IPS DF 6.9 (cell line): ENCODE measurements at places on chromosomes 1 and 21.
A peak's percentile ranks its signal among the peaks of the same experiment; 100 is the strongest.

GRCh38 chr1:3772027-3772714 is 378 bp upstream of the SMIM1 start:
- peaks cover 16% of the 10 kb centered on the region for H3K4me1 ChIP-seq
- DNase-seq, result peak; percentile 74
- no peak overlapping the region for H3K27ac ChIP-seq
- no peaks in the 10 kb centered on the region for H3K27me3 ChIP-seq
- peak overlapping the region; percentile 52; the same call in 1 of the 2 replicates for H3K4me3 ChIP-seq
- H3K36me3 ChIP-seq, result no peaks in the 10 kb centered on the region; the same call in 1 of the 2 replicates

- H3K36me3 ChIP-seq, result no peaks in the 10 kb centered on the region
- no peak overlapping the region for H3K27ac ChIP-seq
- H3K27me3 ChIP-seq, result no peaks in the 10 kb centered on the region
- no peaks in the 10 kb centered on the region for H3K4me1 ChIP-seq
Observed at GRCh38 chr21:15706696-15707095, 23.1 kb upstream of the USP25 start.

DNA sequence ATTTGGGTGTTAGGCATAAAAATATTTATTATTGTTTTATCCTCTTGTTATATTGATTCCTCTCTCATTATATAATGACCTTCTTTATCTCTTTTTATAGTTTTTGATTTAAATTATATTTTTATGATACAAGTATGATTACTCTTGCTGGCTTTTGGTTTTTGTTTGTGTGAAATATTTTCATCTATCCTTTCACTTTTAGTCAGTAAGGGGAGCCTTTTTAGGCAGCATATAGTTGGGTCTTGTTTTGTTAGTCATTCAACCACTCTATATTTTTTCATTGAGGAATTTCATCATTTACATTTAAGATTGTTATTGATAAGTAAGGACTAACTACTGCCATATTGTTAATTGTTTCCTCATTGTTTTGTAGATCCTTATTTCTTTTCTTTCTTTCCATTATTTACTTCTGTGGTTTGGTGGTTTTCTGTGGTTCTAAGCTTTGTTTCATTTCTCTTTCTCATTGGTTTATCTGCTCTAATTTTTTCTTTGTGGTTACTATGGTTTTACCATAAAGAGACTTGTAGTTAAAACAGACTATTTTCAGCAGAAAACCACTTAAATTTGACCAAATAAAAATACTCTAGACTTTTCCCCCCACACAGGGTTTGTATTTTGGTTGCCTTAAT is 593.1 kb downstream of the NUF2 start:
- no peaks in the 10 kb centered on the region for H3K4me1 ChIP-seq
- no peak for DNase-seq
- H3K27ac ChIP-seq, result no peak overlapping the region
- no peaks in the 10 kb centered on the region for H3K27me3 ChIP-seq
- H3K36me3 ChIP-seq, result no peaks in the 10 kb centered on the region

DNA sequence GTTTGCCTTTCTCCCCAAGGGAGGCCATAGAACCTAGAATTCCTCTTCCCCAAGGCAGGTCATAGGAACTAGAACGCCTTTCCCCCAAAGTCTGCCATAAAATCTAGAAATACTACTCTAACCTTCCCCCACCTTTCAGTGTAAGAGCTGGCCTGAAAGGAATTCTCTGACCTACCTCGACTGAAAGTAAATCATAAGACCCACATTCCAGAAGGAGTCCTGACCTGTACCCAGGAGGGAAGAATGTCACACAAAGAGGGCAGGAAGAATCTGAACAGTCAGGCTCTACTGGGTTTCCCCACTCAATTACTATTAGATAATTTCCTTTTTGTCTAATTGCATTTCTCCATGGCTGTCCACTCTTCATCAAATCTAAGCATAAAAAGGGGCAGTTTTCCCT is 5.7 kb upstream of the ATG4C start:
- no peak overlapping the region for H3K4me3 ChIP-seq
- no peaks in the 10 kb centered on the region for H3K36me3 ChIP-seq
- H3K27ac ChIP-seq, result no peak overlapping the region
- no peaks in the 10 kb centered on the region for H3K4me1 ChIP-seq

GRCh38 chr1:147167365-147167764 is 4.9 kb downstream of the PRKAB2 start:
- H3K4me3 ChIP-seq, result no peak overlapping the region
- H3K27me3 ChIP-seq, result no peaks in the 10 kb centered on the region
- no peak for DNase-seq
- H3K4me1 ChIP-seq, result no peaks in the 10 kb centered on the region

DNA sequence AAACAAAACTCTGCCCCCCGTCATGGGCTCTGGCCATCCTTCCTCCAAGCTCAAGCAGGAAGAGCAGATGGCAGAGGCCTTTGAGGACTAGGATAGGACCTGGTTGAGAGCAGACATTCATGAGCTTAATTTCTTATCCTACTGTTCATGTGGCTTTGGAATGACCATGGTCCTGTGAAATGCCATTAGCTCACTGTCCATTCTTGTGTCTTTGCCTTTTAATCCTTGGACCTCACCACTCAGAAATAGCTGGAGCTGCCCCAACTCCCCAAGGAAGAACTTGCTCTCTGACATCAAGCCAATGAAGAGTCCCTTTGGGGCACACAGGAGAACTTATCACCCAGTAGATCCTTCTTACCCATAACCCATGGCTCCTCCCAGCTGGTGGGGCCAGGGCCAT is 11.6 kb upstream of the FAM20B start:
- no peaks in the 10 kb centered on the region for H3K36me3 ChIP-seq
- no peaks in the 10 kb centered on the region for H3K27me3 ChIP-seq
- no peak overlapping the region for H3K27ac ChIP-seq
- no peak overlapping the region for H3K4me3 ChIP-seq

DNA sequence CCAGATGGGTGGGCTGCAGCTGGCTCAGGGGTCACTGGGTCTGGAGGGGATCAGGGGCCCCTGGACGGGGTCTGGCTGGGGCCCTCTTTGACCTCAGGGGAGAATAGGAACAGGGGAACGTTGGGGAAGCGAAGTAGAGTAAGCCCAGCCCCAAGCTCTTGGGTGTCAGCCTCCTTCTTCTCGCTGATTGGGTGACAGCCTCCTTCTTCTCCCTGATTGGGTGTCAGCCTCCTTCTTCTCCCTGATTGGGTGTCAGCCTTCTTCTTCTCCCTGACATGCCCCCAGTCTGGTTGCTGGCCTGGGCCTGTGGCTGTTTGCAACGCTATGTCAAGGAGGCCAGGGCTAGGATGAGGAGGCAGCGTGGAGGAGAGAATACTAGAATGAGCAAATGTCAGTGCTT is 76.7 kb upstream of the CASZ1 start:
- H3K27me3 ChIP-seq, result no peaks in the 10 kb centered on the region
- no peaks in the 10 kb centered on the region for H3K4me1 ChIP-seq
- no peak for DNase-seq
- no peaks in the 10 kb centered on the region for H3K36me3 ChIP-seq
